Stimulated activated CD4-positive, alpha-beta T cell treated with anti-CD3 and anti-CD28 coated beads, Interleukin-15, amount 100 ng/mL, for 1 hour (primary cell): ENCODE measurements at places on chromosomes 5 and 9.

DNA sequence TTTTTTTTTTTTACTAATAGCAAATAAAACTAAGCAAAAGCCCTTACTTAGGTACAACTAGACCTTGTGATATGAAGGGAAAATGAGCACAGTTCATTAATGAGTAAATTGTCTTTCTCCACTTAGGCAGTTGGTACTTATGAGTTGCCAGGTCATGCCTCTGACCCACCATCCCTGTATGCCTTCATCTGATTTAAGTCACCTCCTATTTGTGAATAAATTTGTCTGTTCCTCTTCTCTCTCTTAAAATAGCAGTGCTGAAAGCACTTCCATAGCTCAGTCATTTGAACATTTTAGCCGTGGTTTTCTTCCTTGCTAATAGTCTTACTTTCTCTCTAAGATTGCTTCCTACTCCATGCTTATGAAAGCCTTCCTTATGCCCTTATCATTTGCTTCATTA is 61.4 kb downstream of the SLC44A1 start:
- no peak for DNase-seq

DNA sequence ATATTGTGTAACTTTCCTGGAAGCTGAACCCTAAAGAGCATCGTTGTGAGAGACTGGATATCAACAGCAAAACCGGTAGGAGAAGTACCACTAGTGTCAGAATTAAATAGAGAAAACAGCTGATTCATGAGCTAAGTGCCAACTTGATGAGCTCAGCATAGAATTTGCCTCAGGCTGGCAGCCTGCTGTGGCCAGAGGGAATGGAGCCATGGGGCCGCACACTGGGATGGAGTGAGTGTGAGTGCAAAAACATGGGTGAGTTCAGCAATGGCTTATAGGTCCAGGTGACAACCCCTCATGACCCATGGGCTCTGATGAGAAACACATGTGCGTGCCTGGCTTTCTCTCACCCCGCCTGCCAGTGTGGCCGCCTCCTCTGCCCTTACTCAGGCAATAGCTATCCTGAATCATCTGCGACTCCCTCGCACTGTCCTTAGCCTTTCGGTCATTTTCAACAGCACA is 25.4 kb downstream of the ADAMTS16 start:
- DNase-seq, result no peak

DNA sequence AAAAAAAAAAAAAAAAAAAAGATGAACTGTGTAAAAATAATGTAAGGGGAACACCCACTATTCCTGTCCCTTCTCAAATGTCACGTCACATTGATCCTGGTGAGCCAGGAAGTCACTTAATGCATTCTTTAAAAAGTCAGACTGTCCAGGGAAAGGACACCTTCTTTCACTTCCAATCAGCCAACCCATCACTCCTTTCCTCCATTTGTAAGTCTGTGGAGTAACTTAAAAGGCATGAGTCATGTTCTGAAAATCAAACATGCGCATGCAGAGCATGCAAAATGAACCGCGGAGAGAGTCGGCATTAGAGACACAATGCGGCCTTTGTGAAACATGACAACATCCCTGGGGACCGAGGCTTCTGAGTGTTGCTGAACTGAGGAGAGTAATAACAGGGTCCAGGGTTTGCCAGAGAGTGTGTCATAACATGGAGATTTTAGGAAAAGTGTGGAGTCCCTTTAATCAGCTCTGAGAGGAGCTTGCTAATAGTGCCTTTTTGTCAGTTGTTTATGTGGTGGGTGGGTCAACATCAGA is 77.6 kb upstream of the SEMA6A start:
- DNase-seq, result no peak

- DNase-seq, result no peak
Observed at GRCh38 chr5:122179701-122180100, 50.4 kb downstream of the ZNF474 start.

DNA sequence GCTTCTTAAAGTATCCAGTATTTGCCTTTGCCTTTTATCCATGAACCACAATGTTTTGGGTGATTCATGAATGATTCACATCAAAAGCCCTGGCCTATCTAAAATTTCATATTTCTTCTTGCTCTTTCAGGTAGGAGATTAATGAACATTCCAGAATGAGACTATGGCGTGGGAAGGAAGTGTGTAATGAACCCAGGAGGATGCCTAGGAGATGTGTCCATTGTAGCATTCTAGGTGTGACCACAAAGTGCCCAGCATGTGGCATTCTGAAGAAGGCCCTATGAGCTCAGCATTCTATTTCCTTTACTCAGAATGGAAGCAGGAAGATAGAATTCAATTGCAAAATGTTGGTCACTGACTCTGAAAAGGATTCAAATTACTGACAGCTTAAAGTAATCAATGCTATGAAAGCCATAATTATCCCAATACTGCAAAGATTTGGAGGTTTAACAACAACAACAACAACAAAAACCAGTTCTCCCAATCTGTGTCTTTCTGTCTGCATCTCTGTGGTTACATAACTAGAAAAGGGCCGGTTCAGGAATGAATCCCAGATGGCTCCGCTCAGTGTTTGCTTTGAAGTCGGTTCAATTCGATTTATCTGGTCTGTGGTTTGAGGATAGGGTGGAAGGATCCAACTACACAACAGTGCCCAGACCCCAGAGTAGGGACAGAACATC is 126.7 kb downstream of the FOXD1 start:
- no peak for DNase-seq
